CD4-positive, CD25-positive, alpha-beta regulatory T cell (primary cell): ENCODE measurements at places on chromosomes 4 and X.

DNA sequence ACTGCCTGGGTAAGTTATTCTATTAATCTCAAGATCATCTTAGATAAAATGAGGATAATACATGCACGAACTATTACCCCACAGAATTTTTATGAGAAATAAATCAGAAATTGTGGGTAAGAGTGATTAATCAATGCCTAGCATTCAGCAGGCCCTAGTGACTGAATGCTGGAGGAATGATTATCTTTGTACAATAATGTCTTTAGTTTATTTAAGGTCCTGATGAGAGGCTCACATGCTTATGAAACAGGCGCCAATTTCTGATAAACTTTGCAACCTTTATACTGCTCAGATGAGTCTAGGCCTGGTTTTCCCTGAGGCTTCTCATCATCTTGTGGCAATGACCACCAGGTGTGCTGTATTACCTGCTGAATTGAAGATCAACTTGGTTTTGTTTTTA lies 27.8 kb upstream of the BMP2K start:
- no peak overlapping the region for H3K4me3 ChIP-seq
- H3K36me3 ChIP-seq = no peaks in the 10 kb centered on the region
- DNase-seq = no peak
- no peaks in the 10 kb centered on the region for H3K4me1 ChIP-seq

DNA sequence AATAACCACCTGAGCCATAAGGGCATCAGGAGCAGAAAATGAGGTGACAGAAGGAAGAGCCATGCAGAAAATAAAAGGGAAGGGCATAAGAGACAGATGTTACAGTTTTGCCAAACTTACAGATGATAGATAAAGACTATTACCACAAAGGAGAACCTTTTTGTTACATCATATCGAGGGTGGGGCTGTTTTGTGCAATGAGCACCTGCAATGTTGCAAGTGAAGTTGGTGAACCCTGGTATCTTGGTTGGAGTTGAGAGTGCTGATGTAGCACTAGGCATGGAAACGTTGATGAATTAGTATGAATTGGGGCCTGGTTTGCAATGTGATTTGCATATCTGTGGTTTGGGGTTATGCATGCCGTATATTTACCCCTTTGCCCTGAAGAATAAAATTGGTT lies 119.8 kb upstream of the TEX13D start:
- DNase-seq = no peak
- H3K27me3 ChIP-seq = no peaks in the 10 kb centered on the region
- peaks cover 19% of the 10 kb centered on the region for H3K4me1 ChIP-seq
- no peaks in the 10 kb centered on the region for H3K36me3 ChIP-seq

GRCh38 chr4:43394976-43395375 lies 502.5 kb downstream of the GRXCR1 start:
- no peaks in the 10 kb centered on the region for H3K36me3 ChIP-seq
- H3K27me3 ChIP-seq = no peaks in the 10 kb centered on the region
- DNase-seq = no peak
- no peak overlapping the region for H3K27ac ChIP-seq

GRCh38 chrX:41391606-41392005 lies 55.5 kb upstream of the NYX start:
- H3K4me1 ChIP-seq = no peaks in the 10 kb centered on the region
- no peak for DNase-seq
- H3K27ac ChIP-seq = no peak overlapping the region
- H3K27me3 ChIP-seq = no peaks in the 10 kb centered on the region

DNA sequence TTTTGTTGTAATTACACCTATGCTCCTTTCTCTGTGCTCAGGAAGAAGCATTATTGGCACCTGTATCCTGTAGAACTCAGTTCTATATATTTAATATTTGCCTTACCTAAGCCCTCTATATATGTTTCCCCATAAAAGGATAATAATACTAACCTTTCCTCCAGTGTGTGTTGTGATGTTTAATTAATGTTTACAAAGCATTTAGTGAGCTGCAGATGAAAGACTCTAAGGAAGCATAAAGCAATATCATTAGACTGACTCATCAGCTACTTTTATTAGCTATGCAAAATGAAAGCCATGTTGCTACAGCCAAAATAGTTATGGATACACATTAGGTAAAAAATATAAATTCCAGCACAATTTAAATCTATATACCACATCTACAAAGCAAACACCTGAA lies 93.6 kb upstream of the PTPN13 start:
- H3K27ac ChIP-seq = no peak overlapping the region
- no peaks in the 10 kb centered on the region for H3K4me1 ChIP-seq
- no peaks in the 10 kb centered on the region for H3K27me3 ChIP-seq
- DNase-seq = no peak
- H3K4me3 ChIP-seq = no peak overlapping the region

DNA sequence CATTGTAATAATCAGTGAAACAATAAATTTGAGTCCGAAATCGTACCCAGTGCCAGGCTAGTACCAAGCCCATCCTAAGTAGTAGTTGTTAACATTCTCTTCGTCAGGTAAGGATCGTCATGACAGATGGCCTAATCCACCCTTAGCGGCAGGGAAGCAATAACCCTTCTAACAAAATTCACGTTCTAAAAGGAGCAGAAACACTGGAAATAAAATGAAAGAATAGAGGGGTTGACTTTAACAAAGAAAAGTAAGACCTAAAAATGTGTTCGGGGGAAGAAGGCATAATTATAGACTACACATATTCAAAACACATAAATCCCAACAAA lies 142.7 kb downstream of the CPEB2 start:
- no peaks in the 10 kb centered on the region for H3K36me3 ChIP-seq
- H3K4me1 ChIP-seq = no peaks in the 10 kb centered on the region
- no peaks in the 10 kb centered on the region for H3K27me3 ChIP-seq

GRCh38 chr4:10722957-10723356 lies 38.4 kb upstream of the CLNK start:
- peak overlapping the region; percentile 51 for H3K4me3 ChIP-seq
- no peaks in the 10 kb centered on the region for H3K27me3 ChIP-seq
- DNase-seq = no peak
- H3K36me3 ChIP-seq = no peaks in the 10 kb centered on the region

DNA sequence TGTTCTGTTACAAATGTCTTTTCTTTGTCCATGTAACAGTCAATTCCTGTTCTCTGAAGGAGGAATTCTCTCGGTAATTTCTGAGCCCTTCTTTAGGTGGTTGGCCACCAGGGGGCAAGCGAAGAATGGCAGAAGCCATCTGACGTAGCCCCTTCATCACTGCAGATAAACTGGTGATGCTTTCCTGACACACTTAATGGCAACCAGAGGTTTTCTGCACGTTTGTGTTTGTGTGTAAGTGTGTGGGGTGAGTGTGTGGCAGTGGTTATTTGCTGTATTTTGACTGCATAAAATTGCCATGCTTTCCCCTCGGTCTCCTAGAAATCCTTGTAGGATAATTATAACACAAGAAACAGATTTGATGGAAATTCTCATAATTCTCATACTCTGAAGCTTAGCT lies 64.8 kb upstream of the STOX2 start:
- no peak overlapping the region for H3K27ac ChIP-seq
- H3K4me3 ChIP-seq = no peak overlapping the region
- no peaks in the 10 kb centered on the region for H3K4me1 ChIP-seq
- peak; percentile 38 for DNase-seq
- H3K36me3 ChIP-seq = no peaks in the 10 kb centered on the region
- peaks cover 8% of the 10 kb centered on the region for H3K27me3 ChIP-seq

- peak; percentile 12 for DNase-seq
- H3K27me3 ChIP-seq = no peaks in the 10 kb centered on the region
- peak overlapping the region; percentile 69 for H3K4me3 ChIP-seq
- peaks cover 5% of the 10 kb centered on the region for H3K4me1 ChIP-seq
- H3K27ac ChIP-seq = peak overlapping the region; percentile 41
Measured at GRCh38 chrX:123764967-123765871, 32.4 kb upstream of the THOC2 start.

GRCh38 chrX:142711796-142712290 lies 313.9 kb upstream of the SPANXN4 start:
- no peaks in the 10 kb centered on the region for H3K36me3 ChIP-seq
- H3K27me3 ChIP-seq = no peaks in the 10 kb centered on the region
- H3K27ac ChIP-seq = no peak overlapping the region
- no peak for DNase-seq

DNA sequence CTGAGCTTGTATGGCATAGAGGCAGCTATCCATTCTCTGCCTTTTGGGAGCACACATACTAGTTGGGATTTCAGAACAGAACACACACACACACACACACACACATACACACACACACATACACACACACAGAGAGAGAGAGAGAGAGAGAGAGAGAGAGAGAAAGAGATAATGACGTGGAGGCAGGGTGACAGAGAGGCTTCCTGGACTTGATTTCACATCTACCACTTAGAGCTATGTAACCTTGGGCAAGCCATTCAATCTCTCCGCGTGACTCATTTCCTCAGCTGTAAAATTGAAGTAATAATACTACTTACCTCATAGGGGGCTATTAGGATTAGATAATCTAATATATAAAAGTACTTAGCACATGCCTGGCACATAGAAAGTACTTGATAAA lies 12.3 kb upstream of the GRIA3 start:
- H3K4me1 ChIP-seq = no peaks in the 10 kb centered on the region
- no peak overlapping the region for H3K27ac ChIP-seq
- no peak overlapping the region for H3K4me3 ChIP-seq
- H3K27me3 ChIP-seq = no peaks in the 10 kb centered on the region
- no peak for DNase-seq
- H3K36me3 ChIP-seq = no peaks in the 10 kb centered on the region

DNA sequence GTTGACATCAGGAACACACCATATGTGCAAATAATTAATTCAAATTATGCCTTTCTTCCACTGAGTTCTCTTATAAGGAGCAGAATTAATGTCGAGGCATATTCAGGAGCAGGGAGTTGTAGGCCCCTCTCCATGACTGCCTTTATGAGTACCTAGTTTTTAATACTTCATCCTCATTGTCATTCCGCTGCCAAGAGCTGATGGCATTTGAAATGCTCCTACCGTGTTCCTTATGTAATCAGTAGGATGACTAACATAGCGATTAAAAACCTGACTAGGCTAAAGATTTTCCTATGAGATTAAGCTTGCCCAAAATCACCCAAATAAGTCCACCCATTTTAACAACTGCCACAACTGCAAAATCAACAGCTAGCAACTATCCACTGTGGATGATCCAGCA lies 220.6 kb downstream of the DHX15 start:
- no peaks in the 10 kb centered on the region for H3K4me1 ChIP-seq
- H3K36me3 ChIP-seq = no peaks in the 10 kb centered on the region
- H3K27ac ChIP-seq = no peak overlapping the region
- DNase-seq = no peak
- H3K27me3 ChIP-seq = no peaks in the 10 kb centered on the region

- DNase-seq = no peak
- peaks cover 27% of the 10 kb centered on the region for H3K27me3 ChIP-seq
- no peak overlapping the region for H3K27ac ChIP-seq
- H3K4me1 ChIP-seq = peaks cover 3% of the 10 kb centered on the region
- no peaks in the 10 kb centered on the region for H3K36me3 ChIP-seq
Measured at GRCh38 chr4:81032771-81033684, 2.5 kb downstream of the BMP3 start.
